ENCODE measurements at places on chromosomes 2 and 18. TPM values are rescaled to one million over a fixed set of nuclear protein-coding genes. Genes with fewer than 3 reads are reported as not detected.
A peak's percentile ranks its signal among the peaks of the same experiment; 100 is the strongest.

GRCh38 chr2:168801961-168802858 is at the start of gene NOSTRIN:
NOSTRIN (plus strand) TSS chr2:168802637; CDS start chr2:168802647, 10 bp downstream.
- peaks cover 43% of the 10 kb centered on the region for H3K4me1 ChIP-seq
- DNase-seq = no peak
- H3K36me3 ChIP-seq = no peaks in the 10 kb centered on the region
- H3K27me3 ChIP-seq = no peaks in the 10 kb centered on the region
- H3K27ac ChIP-seq = peak within 1 kb of the TSS; percentile 50

DNA sequence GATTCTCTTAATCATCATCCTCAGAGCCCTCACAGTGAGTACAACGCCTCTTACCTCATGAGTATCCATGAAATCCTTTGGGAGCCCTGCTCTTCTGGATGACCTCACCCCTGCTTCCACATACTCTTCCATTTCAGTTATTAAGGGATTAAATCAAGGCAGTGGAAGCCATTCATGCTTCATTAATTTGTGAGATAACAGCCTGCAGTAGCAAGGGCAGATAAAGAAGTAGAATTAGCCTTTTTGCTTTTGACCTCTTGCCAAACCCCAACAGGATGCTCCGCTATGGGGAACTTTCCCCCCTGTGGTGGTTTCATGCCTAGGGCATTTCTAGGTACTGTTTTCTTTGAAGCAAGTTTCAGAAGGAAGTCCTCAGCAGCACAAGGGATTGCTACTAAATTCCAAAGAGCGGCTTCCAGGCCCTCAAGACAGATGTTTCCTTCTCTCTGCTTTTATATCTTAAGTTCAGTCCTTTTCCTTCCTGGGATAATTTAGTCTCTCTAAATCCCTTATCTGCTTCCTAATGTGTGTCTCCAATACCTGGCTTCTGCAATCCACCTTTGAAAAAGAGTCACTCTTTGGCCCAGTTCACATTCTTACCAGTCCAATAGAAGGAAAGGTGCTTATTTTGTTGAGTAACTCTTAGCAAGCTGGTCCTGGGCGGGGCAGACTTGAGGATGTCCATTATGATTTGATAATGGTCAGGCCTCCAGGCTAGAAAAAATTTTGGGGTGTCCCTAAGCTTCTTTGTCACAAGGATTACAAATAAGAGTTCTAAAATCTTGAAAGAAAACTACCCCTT is 76.9 kb downstream of the MYO1B start:
- no peak overlapping the region for H3K4me3 ChIP-seq
- H3K27me3 ChIP-seq = no peaks in the 10 kb centered on the region
- no peak for DNase-seq
- peak overlapping the region; percentile 19 for H3K27ac ChIP-seq

Gene MTX2
- total RNA-seq = 23.4 TPM

Gene ACMSD
- 1.4 TPM for total RNA-seq

DNA sequence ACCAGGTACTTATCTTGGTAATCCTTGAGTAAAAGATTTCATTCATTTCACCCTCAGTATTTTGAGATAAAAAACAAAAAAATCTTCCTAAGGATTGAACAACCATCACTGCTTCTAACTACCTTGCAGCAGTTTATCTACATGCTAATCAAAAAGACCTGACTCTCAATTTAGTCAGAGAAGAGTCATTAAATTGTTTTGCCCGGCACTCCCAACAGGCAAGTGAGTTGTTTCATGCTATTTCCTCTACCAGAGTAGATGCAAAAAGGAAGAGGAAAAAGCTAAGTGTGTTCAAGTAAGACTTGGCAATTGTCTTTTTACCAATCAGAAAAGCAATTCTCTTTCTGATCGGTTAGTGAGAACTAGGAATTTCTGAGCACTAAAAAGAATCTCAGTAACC is 39.5 kb downstream of the MYO5B start:
- no peaks in the 10 kb centered on the region for H3K27me3 ChIP-seq
- no peak overlapping the region for H3K4me3 ChIP-seq
- H3K27ac ChIP-seq = no peak overlapping the region
- H3K36me3 ChIP-seq = no peaks in the 10 kb centered on the region
- no peak for DNase-seq

Measured in thyroid gland (tissue), 4 donors.